ENCODE measurements at places on chromosomes 12 and 14.

- DNase-seq = no peak
Observed at GRCh38 chr12:133203344-133204263, 22.3 kb downstream of the ZNF268 start.

DNA sequence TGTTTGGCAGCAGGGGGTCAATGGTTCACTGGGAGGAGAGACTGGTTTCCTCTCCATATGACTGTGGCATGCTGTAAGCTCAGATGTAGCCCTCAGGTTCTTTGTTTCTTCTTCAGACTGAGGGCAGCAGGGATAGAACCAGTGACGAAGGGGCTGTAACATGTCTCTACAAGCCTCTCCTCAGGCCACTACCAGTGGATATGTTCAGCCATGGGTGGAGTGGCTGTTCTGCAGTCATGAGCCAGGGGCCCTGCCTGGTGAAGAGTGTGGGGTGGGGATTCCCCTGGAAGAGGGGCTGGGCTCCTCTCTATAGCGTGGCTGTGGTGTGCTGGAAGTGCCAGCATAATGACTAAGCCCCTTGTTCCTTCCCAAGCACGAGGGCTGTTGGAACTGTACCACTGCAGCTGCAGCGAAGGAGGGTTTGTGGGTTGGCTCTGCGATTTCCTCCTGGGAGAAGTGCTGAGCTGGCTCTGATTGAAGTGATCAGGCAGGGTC is 55.8 kb downstream of the CMAS start:
- no peak for DNase-seq

- peak; percentile 38 for DNase-seq
Observed at GRCh38 chr12:128823216-128823915, 392 bp downstream of the SLC15A4 start.

GRCh38 chr14:95274279-95274678 is 45.4 kb downstream of the CLMN start:
- DNase-seq = no peak

GRCh38 chr12:22743700-22744099 is 118.7 kb downstream of the ETNK1 start:
- no peak for DNase-seq

DNA sequence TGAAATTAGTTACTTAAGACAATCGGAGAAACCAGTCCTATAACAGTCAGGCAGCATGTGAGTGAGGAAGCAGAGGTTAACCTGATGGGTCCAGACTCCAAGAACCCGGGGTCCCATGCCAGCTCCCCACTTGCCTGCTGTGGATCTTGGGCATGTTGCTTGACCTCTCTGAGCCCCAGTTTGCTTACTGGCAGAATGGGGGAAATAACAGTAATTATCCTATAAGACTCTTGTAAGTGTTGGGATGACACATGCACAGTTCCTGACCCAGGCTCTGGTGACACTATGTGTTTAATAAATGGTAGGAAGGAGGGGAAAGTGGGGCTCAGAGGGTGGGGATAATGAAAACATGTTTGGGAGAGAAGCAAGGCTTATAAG is 56.8 kb downstream of the RPH3A start:
- no peak for DNase-seq

GRCh38 chr14:76666746-76667145 is 94.5 kb upstream of the VASH1 start:
- no peak for DNase-seq

Data from activated CD4-positive, alpha-beta memory T cell treated with anti-CD3 and anti-CD28 coated beads, Interleukin-2, amount 10 ng/mL, durations not matched to agents 7 days and 5 days (primary cell).